ENCODE measurements at places on chromosomes 2 and 18.

DNA sequence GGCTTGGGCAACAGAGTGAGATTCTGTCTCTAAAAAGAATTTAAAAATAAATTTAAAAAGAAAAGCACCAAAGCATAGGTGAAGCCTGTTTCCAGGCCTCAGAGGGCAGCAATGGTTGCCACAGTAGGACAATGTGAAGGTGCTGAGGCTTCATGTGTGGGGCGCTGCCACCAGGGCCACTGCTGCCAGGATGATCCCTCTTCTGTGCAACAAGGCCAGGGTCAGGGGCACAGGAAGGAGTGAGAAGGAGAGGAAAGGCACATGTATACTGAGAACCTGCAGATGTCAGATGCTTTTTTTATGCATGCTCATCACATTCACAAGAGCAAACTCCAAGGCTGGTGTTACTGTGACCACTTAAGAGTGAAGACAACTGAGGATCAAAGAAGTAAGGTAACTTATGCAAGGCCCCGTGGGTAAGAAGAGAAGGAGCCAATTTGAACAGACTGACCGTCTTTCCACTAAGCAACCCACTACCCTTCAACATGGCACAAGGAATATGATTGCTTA, 79.7 kb upstream of the ACKR3 start:
- no peak for DNase-seq

- no peak for DNase-seq
Measured at GRCh38 chr2:159703491-159703890, 8.8 kb upstream of the MARCHF7 start.

DNA sequence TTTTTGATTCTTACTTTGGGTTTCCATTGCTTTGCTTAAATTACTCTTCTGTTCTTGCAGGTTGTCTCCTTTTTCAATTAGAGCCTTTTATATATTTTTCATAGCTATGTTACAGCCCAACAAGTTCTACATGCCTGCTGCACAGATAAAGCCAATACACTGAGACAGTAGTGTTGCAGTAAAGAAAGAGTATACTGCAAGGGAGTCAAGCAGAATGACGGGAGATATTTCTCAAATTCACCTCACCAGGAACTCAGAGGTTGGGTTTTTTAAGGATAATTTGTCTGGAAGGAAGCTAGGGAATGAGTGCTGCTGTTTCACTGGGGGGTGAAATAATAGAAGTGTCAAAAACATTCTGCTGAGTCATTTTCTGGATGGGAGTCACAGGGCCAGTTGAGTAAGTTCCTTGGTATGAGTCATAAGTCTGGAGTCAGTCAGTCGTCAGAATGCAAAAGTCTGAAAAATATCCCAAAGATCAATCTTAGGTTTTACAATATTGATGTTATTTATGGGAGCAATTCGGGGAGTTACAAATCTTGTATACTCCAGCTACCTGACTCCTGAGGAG, 193.0 kb upstream of the RGPD4 start:
- no peak for DNase-seq

GRCh38 chr18:8328126-8328525, 281.1 kb upstream of the RAB12 start:
- no peak for DNase-seq

GRCh38 chr2:152827944-152828343, 109.5 kb downstream of the ARL6IP6 start:
- DNase-seq: no peak

DNA sequence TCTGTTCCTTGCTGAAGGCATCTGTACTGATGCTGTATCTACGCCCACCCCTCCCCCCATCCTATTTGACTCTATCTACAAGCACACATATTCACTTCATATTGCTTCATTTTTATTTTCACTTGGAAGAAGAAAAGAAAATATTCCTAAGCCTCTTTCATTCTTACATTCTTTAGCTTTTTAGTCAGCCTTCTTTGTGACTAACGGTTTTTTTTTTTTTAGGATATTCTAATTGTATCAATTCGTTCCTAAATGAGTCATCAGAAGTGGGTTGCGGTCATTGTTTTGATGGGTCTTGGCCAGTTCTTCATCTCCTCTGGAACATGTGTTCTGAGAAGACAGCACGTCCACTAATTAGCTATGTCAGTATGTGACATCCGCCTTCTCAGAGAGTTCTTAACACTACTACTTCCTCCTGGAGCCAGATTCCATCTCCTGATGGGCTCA, 88.7 kb downstream of the MYO1B start:
- DNase-seq: no peak

GRCh38 chr2:193963472-193964119, 1693.4 kb upstream of the SLC39A10 start:
- DNase-seq: no peak

GRCh38 chr18:49911427-49911826, 98.1 kb upstream of the ACAA2 start:
- DNase-seq: no peak

GRCh38 chr2:85794491-85795121, 40.8 kb downstream of the ATOH8 start:
- DNase-seq: no peak

DNA sequence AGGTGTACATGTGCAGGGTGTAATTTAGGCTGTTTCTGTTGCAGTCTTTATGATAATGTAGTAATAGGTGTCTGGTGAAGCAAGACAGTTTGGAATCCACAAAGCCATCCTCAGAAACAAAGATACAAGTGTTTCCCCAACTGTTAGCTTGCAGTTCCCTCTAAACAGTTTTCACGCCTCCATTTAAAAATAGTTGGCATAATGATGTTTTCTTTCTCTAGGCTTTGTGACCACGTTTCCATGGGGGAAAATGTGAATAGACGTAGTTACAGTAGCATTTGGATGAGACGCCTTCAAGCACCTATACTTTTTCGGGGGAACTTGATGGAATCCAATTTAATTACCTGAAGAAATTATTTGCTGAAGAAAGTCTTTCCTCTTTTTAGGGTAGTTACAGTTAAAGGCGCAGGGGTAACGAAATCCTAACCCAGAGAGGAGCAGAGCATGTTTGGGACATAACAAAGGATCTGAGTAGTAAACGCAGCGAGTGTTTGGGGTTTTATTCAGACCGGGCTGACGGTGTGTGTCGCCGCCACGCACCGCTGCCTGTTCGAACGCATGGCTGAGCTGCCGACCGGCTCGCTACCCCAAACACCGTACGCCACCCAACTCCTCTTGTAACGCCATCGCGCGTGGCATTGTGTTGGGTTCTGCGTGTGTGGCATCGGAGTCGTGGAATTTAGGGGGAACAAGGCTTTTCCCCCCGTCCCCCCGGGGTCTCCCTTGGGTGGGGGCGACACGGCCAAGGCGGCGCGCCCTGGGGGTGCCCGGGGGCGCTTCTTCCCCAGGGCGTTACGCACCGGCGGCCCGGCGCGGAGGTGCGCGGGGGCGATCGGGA, 681 bp upstream of the NRP2 start:
- DNase-seq: no peak

DNA sequence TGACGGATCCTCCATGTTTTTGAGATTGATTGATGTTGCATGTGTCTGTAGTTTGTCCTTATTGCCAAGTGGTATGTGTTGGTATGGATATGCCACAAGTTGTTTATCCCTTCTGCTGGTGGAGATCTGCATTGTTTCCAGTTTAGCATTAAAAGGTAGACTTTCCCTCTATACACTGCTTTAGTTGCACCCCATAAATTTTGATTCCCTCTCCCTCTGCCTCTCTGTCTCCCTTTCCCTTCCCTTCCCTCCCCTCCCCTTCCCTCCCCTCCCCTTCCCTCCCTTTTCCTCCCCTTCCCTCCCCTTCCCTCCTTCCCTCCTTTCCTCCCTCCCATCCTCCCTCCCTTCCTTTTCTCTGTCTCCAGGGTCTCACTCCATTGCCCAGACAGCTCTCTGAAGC, 18.6 kb upstream of the TOGARAM2 start:
- no peak for DNase-seq

DNA sequence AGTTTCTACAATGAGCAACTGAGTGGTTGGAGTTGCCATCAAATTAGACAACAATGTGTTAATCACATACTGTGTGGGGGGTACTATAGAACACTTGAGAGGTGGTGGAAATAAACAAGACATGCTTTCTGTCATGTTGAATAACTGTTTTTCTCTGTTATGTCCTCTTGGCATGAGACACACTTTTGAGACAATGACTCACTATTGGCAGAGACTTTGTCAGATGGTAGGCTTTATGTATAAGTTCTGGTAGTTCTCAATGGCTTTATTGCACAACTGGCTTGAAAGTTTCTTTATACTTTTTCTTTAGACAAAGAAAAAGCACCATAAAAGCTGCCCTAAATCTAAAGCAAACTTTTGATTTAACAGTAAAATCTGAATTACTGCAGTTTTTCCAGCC, 578.7 kb downstream of the ADCYAP1 start:
- DNase-seq: no peak

- DNase-seq: no peak
Measured at GRCh38 chr2:179344280-179344964, 79.8 kb upstream of the SESTD1 start.

- DNase-seq: no peak
Measured at GRCh38 chr2:242063850-242064249, 194.3 kb downstream of the RTP5 start.

GRCh38 chr2:169205176-169205575, 135.8 kb downstream of the DHRS9 start:
- no peak for DNase-seq

DNA sequence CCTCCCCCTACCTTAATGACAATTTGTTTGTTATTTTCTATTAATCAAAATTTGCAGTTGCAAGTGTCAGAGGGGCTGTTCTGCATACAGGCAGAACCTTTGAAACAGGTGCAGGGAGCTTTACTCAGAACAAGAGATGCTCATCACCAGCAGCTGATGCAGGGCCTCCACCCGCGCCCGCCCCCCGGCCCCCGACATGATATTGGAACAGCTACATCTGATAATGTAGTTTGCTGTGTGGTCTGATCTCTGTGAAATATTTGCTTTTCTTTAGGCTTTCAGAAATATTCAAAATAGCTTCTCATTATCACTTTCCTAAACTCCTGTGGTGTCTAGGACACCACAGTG, 130.0 kb downstream of the PRKCE start:
- no peak for DNase-seq

- DNase-seq: no peak
Measured at GRCh38 chr2:67839668-67840067, 223.1 kb downstream of the C1D start.

GRCh38 chr2:133717497-133717896, 149.2 kb upstream of the NCKAP5 start:
- no peak for DNase-seq

GRCh38 chr2:111975053-111975552, 76.7 kb downstream of the MERTK start:
- no peak for DNase-seq

GRCh38 chr2:176405477-176405876, 136.2 kb downstream of the MTX2 start:
- no peak for DNase-seq

DNA sequence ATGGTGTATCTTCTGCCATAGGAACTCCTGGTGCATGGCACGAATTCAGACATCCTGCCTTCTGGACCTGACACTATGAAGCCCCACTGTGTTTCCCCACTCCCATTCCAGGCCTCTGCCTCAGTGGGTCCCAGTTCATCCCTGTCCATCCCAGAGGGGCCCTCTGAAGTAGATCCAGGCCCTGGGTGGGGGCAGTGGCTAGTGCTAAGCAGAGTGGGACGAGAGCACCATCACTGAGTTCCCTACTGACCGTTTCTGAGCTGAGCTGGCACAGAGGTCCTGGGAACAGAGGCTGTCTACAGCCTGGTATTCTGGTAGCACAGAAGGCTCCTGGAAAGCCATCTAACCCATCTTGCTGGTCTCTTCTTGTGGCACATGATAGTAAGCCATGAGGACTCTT, 54.0 kb downstream of the ATOH8 start:
- no peak for DNase-seq

- no peak for DNase-seq
Measured at GRCh38 chr18:10234912-10235660, 219.3 kb upstream of the APCDD1 start.

GRCh38 chr18:79323471-79323870, 72.3 kb upstream of the NFATC1 start:
- DNase-seq: no peak

DNA sequence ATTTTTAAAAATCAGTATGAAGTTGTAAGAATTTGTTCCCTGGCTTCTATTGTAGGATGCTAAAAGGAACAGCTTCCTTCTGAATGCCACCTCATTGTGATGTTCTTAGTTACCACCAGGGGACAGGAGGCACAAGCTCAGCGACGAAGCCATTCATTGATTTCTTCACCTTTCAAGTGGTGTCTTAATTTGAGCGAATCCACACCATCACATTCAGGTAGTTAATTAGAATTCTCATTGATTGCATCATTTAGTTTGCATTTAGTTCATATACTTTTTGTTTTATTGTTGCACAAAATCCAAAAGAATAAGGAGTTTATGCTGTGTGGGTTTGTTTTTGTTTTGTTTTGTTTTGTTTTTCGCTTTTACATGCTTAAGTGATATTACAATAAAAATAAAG, 23.1 kb downstream of the CYP27C1 start:
- no peak for DNase-seq

DNA sequence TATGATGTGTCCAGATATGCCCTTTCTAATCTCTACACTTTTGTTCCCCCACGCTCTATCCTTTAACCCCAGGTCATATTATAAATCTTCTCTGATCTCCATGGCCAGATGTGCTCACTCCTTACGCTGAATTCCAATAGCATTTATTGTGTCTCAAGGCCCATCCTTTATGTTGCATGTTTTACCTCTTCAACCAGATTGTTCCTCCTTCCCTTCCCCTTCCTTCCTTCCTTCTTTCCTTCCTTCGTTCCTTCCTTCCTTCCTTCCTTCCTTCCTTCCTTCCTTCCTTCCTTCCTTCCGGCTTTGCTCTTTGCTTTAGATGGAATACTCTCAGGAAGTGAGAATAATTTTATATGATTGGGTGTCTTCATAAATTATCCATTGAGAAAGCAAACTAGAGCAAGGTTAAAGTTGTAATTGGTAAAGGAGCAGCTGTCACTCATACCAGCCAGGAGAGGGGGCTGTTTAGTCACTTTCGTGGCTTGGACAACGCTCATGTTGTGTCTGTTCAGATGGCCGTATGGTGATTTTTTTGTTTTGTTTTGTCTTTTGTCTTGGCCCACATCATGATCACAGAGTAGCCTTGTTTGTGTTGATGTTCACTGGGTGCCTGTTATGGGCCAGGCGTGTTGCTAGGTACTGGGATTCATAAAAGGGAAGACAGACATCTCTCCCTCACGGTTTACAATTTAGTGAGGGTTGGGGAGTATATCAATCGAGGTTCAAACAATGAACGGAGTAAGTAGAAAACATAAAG, 68.0 kb downstream of the DAW1 start:
- DNase-seq: no peak

GRCh38 chr2:212683346-212684097, 144.9 kb upstream of the ERBB4 start:
- no peak for DNase-seq

GRCh38 chr2:43636621-43637020, 439 bp upstream of the PLEKHH2 start:
- no peak for DNase-seq

DNA sequence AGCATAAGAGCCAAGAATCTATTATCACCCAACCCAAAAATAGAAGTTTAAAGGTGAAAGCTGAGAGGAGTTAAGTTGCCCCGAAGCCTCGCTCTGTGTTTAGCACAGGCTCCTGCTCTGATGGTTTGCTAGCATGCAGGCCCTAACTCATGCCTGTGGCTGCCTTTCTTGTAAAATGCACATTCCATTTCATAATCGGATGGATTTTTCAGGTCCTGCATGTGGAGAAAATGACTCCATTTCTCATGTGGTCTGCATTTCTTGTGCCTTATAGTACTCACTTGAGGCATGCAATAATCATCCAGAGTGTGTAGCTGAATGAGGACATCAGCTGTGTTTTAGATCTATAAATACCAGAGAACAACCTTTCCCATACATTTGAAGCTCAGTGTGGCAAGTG, 381.8 kb downstream of the CPS1 start:
- no peak for DNase-seq

- no peak for DNase-seq
Measured at GRCh38 chr18:49560624-49561288, 1.1 kb upstream of the LIPG start.

All from hypothalamus (tissue), 51 donors.